ENCODE measurements at places on chromosomes 7 and 10.
A peak's percentile ranks its signal among the peaks of the same experiment; 100 is the strongest.

DNA sequence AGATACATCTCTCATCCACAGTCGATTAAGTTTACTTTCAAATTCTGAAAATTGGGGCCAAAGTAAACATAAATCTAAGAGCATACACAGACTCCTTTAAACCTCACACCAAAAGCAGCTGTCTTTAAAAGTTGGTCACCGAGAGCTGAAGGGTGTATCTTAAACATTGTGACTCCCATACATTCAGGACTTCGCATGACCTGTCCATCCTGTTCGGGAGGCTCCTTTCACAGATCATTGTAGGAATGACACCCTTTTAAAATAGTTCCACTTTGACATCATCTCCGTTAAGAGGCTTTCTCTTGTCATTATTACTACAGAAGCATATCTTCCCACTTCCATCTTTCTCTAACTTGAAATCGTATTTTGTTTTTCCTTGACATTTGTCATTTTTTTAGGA, 440.0 kb downstream of the DNAJB9 start:
- DNase-seq: no peak

DNA sequence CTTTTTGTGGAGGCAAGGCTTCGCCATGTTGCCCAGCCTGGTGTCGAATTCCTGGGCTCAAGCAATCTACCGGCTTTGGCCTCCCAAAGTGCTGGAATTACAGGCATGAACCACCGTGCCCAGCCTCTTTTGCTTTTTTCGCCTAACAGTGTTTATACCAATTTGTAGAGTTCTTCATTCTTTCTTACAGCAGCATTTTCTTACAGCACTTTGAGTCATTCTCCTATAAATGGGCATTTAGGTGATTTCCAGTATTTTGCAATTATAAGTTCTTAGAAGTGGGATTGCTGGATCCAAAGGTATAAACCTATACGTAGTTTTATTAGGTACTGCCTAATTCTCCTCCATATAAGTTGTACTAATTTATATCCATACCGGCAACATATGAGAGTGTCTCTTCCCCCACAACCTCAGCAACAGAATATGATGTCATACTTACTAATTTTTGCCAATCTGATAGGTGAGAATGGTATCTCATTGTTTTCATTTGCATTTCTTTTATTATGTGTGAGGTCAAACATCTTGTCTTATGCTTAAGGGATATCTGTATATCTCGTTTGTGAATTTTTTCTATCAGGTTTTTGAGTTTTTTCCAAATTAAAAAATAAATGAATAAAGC, 39.1 kb downstream of the SUFU start:
- peak; percentile 17 for DNase-seq

DNA sequence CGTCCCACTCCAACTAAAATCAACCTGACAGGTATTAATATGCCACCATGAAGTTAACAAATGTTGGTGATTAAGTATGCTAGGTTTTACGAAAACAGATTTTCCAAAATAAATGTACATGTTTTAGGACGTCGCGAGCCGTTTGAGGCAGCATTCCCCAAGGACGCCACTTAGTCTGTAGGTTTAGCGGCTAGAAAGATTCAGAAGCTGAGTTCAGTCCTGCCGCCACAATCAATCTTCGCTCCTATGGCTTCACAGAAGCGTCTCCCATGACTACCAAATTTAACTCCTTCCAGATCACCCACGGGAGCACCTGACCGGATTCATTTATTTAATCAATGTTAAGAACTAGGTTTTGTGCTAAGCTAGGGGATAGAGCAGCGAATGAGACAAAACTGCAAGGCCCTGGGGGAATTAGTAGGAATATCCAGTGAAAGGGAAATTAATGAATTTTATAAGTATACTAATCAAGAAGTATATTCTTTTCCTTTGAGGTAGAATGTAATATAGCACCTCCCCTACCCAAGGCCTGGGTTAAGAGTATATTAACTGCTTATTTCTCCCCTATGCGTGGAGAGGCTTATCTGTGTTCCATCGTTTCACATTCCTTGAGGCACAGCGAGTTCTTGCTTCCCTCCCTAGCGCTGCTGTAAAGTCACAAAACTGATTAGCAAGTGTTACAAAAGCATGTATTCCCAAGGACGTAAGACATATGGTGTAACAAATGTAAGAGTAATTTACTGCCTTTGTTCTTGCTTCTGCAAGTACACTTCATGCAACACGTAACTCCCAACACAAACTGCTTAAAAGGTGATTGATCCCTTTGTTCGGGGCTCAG, 994 bp upstream of the CYP51A1 start:
- DNase-seq: peak; percentile 45

DNA sequence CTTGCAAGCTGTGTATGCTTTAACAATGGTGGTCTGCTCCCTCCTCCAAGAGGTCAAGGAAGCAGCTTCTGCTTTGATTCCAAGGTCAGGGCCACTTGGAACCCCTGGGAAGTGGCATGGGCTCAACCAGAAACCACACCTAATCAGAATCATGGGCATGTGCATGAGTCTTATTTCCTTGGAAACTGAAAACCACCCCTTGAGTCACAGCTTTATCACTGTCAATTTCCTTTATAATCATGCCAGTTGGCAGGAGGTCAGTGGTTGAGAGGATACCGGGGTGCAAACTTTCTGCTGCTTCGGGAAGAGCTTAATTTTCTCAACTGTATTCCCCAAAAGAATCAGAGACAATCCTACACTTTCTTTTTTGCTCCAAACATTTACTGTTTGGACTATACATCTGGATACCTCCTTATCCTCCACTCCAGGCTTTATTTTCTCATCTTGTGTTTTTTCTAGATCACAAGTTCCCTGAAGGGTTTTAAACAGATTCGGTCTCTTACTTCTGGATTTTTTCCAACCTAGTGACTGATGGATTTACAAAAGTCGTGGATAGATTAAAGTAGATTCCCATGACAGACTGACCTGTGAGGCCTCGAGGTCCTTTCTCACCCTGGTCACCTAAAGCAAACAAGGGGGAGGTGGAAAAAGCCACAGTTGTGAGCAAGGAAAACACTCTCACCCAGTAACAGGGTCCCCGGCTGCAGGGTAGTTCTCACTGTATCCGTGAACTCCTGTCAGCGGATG, 36.0 kb downstream of the COL17A1 start:
- peak; percentile 82 for DNase-seq

- no peak for DNase-seq
These were observed 21.5 kb upstream of the GRIFIN start for GRCh38 chr7:2497500-2498336.

GRCh38 chr10:87658858-87659555, 671 bp upstream of the PAPSS2 start:
- DNase-seq: no peak

DNA sequence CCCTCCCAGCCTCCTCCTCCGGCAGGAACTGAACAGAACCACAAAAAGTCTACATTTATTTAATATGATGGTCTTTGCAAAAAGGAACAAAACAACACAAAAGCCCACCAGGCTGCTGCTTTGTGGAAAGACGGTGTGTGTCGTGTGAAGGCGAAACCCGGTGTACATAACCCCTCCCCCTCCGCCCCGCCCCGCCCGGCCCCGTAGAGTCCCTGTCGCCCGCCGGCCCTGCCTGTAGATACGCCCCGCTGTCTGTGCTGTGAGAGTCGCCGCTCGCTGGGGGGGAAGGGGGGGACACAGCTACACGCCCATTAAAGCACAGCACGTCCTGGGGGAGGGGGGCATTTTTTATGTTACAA, 83.3 kb downstream of the PAX2 start:
- DNase-seq: no peak

DNA sequence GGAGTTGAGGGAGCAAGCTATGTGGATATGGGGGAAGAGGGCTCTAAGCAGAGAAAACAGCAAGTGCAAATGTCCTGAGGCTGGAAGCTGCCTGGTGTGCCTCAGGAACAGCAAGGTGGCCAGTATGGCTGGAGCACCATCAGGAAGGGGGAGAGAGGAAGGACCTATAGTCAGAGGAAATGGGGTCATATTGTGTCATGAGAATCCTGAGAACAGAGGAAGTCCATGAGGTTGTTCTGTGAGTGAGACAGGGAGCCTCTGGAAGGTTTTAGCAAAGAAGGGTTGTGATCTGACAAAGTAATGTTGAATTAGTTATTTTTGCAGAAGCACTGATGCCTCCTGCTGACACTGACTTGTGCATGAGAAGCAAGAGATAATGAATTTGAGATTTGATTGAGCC, 204.3 kb downstream of the PTEN start:
- no peak for DNase-seq

DNA sequence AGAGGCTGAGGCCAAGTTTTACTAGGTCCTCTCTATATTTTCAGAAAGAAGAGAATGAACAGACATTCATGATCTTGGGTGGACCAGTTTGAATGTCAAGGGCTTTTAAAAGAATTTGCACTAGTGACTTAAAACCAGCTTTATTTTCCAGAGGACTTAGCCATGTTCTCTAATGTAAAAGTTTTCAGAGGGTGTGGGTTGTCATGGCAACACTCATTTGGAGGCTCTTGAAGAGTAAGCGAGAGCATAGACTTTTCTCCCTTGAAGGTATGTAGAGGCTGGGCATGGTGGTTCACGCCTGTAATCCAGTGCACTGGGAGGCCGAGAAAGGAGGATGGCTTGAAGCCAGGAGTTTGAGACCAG, 61.1 kb downstream of the GATA3 start:
- DNase-seq: no peak

- peak; percentile 33 for DNase-seq
These were observed 90.3 kb downstream of the INPP5A start for GRCh38 chr10:132627666-132628531.

DNA sequence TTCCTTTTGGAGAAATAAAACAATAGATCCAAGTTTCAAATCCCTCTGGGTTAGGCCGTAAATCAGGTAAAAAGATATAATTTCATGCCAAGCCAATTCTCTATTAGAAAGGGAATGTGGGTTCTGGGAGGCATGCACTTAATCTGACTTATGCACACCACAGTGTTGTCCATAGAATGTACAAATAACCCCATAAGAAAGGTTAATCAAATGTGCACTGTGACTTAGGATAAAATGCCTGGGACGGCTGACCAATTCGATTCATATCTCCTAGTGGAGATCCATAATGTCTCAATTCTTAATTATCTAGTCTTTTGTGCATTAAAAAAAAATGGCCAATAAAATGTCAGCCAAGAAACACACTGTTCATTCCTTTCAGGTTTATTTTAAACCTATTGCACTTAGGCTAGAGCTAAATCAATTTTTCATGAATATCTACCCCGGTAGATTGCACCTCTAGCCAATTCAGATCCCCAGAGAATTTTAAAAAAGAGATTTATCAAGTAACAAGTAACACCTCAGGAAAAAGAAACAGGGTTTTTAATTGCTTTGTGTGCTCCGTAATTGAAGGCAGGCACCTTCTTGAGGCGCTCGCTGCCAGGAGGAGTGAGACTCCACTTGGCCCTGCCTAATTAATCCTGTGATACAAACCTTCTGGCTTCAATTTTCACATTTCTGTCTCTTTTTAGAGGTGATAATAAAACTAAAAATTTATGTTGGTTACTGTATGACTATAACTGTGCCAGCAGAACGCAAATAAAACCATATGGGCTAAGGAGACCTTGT, 265.1 kb downstream of the ETV1 start:
- DNase-seq: no peak

Data from kidney tubule cell (primary cell).